Fibroblast of upper back skin (primary cell): ENCODE measurements at places on chromosomes 6 and 20.

DNA sequence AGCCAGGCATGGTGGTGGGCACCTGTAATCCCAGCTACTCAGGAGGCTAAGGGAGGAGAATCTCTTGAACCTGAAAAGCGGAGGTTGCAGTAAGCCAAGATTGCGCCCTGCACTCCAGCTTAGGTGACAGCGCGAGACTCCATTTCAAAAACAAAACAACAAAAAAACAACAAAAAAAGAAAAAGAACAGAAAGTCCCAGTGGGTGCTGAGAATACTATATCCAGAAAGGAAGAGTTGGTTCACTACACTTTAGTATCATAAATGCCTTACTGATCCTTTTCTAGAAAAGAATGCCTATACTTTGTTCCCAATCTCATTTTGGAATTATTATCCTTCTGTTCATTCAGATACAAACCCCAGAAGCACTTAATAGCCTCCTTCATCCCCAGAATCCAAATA is 20.9 kb upstream of the ADGRG6 start:
- DNase-seq, result no peak

- DNase-seq, result no peak
Observed at GRCh38 chr6:159317430-159317829, 148.2 kb downstream of the FNDC1 start.

DNA sequence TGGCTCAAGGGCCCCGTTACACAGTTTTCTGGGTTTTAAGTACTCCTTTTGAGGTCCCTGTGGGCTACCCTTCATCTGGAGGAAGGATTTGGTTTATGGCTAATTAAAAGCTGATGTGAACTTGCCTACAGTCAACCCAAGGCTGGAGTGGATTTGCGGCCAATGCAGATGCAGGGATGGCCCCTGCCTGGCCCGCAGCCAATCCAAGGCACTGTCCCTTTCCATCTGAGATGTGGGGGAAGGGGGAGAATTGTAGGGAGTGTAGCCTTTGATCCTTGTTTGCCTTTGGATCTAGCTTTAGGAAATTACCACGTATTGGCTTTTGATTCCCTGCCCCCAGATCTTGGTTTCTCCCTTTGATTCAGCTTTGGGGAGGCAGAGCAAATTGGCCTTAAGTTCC is 128.0 kb upstream of the GGTLC1 start:
- DNase-seq, result no peak

DNA sequence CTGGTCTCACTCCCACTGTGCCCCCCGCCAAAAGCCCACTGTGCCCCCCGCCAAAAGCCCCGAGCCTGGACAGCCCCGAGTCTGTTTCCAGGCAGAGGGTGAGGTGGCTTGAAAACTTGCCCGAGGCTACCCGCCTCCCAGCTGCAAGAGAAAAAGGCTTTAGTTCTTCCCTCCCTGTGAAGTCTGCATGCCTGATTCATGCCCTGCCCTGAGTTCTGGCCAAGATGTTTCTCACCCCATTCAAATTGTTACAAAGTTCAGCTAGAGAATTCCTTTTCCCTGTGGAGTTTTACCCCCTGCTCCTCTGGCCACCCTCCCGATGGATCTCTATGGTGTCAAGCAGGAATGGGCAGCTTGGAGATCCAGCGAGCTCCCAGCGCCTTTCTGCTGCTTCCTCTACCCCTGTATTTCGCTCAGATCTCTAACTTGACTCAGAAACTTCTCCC is 298.8 kb upstream of the MAP3K7 start:
- no peak for DNase-seq

GRCh38 chr6:137749696-137750211 is 117.3 kb upstream of the TNFAIP3 start:
- DNase-seq, result no peak

- DNase-seq, result no peak
Observed at GRCh38 chr20:2086177-2086979, 15.2 kb upstream of the STK35 start.

GRCh38 chr6:24966381-24966780 is 30.6 kb upstream of the RIPOR2 start:
- DNase-seq, result no peak

DNA sequence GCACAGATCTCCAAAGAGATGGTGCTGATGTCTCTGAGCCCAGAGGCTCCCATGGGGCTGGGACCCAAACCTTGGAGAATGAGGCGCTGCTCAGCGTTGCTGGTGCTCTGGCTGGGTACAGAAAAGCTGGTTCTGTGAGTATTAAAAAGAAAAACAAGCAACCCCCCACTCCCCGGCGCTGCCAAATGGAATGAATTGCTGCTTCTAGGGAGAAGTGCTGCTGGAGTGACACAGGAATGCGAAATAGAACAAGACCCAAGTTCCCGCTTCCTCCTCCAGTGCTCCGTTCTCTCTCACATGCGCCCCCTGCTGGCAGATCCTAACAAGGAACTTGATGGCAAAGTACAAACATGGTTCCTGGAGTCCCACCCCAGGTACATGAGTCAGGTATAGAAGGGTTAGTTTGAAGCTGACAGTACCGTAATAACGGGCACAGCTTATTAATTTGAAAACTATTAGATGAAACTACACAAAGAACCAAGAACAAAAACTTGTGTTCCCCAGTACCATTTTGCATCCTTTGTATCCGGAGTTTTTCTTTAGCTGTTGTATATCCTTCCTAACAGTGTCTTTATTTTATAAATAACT is 2.1 kb upstream of the DDX27 start:
- DNase-seq, result peak; percentile 90

- DNase-seq, result peak; percentile 64
Observed at GRCh38 chr6:89079511-89080234, 878 bp upstream of the PNRC1 start.
